ENCODE measurements at places on chromosomes 4 and X. TPM values are rescaled to one million over a fixed set of nuclear protein-coding genes. Genes with fewer than 3 reads are reported as not detected.

Gene DGKK
- total RNA-seq: not detected

DNA sequence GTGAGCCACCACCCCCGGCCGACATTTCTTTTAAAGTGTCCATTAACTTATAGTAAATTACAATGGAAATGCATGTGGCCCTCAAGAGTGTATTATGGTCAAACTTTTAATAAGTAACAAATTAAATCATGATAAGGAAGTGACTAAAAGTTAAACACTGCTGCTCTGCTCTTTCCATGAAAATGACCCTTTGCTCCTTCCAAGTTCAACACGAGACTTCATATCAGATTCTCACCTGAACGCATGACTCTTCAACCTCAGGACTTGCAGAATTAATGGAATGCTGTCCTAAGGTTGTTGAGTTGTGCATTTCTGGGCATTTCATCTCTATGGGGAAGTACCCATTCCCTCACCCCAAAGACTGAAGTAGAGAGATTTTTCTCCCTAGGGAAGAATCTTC lies 27.1 kb downstream of the AWAT2 start:
- DNase-seq: no peak

- DNase-seq: peak; percentile 57
Measured at GRCh38 chr4:153809916-153810810, 21.3 kb upstream of the SFRP2 start.

- DNase-seq: no peak
Measured at GRCh38 chr4:66565801-66566200, 895.5 kb upstream of the EPHA5 start.

GRCh38 chr4:143581331-143581946 lies 67.9 kb downstream of the SMARCA5 start:
- DNase-seq: no peak

- DNase-seq: no peak
Measured at GRCh38 chr4:110815950-110816349, 193.1 kb upstream of the PITX2 start.

DNA sequence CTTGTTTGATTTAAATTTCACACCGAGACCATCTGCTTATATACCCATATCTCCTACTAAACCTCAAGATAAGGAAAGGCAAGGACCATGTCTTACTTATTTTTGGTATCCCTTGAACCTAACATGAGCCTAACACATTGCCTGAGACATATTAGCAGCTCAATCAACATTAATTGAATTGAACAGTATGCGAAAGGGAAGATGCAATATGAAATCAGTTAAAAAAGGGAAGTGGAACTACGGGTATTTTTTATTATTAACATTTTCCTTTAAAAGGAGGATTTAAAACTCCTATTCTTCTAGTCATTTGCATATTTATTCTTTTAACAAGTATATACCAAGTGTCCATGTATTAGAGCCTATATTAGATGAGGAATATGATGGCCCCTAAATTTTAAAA lies 197.0 kb downstream of the CAMK2D start:
- DNase-seq: no peak

Gene APOOL
- 14.2 TPM for total RNA-seq

GRCh38 chr4:13088726-13089658 lies 395.1 kb downstream of the RAB28 start:
- no peak for DNase-seq

Gene MAGEB6
- 0.84 TPM for total RNA-seq

GRCh38 chr4:576245-576821 lies at the start of gene TMEM271:
TMEM271 (minus strand) TSS chr4:576295; CDS start chr4:576062, 233 bp downstream.
- no peak for DNase-seq

Gene FGF2
- total RNA-seq: 3.1 TPM

GRCh38 chr4:185809121-185809520 lies 2.9 kb downstream of the SORBS2 start:
- DNase-seq: no peak

Gene PPBP
- total RNA-seq: not detected

Gene POU3F4
- total RNA-seq: 0.82 TPM

DNA sequence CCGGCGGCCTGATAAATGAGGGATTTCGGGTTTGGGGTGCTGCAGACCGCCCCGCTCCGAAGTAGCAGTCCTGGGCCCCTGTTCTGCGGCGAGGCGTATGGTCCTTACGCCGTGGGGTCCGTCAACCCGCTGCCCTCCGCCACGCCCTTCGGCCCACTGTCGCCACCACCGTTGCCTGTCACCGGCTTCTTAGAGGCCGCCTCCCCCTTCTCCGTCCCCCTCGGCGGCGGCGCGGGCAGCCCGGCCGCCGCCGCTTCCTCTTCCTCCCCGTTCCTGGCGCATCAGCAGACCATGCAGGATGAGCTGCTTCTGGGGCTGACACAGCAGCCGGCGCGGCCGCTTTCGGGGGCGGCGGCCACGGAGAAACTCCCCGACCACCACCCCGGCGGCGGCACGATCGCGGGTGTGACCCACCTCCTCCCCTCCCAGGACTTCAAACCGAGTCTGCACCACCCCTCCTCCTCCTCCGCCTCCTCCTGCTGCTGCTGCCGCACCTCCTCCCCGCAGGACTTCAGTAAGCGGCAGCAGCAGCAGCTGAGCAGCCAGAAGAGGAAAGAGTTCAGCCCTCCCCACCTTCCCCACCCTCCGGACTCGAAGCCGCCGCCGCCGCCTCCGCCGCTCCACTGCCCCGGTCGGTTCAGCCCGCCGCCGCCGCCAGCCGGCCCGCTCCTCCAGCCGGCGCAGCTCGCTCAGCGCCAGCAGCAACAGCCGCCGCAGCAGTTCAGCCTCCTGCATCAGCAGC lies 549 bp downstream of the CPEB2 start:
- DNase-seq: peak; percentile 74

GRCh38 chr4:25769251-25769650 lies 93.5 kb downstream of the SEL1L3 start:
- no peak for DNase-seq

Gene ATP2B3
- not detected for total RNA-seq

DNA sequence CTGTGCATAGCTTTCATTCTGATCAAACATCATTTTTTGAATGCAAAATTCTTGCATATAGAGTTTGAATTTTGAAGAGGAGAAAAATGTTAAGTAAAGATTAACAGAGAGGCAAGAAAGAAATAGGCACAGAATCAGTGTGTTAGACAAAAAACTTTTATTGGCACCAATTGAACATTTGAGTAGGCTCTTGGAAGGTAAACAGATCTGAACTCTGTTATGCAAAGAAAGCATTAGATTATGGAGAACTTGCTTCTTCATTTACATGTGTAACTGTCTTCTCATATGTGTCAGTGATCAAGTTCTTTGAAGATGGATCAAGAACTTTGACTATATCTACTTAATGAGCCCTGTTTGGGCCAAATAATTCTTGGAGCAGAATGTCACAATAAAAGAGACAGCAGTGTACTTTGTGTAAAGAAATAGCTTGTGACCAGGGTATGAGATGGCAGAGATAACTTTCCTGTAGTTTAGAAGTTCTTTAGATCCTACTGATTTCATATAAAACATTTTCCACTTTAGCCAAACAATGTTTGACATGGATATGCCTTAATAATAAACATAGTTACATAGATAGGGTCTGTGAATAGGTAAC lies 61.3 kb downstream of the LIMCH1 start:
- DNase-seq: no peak

- DNase-seq: no peak
Measured at GRCh38 chr4:74855879-74856278, 61.6 kb upstream of the BTC start.

DNA sequence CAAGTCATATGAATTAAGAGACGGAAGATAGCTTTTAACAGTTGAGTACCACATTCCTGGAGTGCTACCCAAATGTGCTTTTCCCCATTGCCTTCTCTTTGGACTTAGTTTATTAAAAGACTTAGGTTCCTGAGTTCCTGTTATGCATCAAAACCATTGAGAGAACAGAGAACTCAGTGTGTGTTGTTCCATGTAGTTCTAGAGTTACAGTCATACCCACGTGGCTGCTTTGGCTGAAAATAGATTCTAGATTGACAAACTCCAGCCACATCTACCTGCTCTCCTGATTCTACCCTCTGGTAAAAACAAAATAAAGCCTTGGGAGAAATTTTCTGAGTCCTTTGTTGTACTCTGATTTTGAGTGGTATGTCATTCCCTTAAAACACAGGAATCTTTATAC lies 385.4 kb downstream of the IL15 start:
- no peak for DNase-seq

Gene CLCN5
- total RNA-seq: 3.6 TPM
